ENCODE measurements at places on chromosomes 3 and 15.

- DNase-seq, result no peak
Measured at GRCh38 chr3:191391861-191392808, 61.8 kb upstream of the UTS2B start.

- DNase-seq, result no peak
Measured at GRCh38 chr15:74259292-74259648, 23.1 kb downstream of the CCDC33 start.

DNA sequence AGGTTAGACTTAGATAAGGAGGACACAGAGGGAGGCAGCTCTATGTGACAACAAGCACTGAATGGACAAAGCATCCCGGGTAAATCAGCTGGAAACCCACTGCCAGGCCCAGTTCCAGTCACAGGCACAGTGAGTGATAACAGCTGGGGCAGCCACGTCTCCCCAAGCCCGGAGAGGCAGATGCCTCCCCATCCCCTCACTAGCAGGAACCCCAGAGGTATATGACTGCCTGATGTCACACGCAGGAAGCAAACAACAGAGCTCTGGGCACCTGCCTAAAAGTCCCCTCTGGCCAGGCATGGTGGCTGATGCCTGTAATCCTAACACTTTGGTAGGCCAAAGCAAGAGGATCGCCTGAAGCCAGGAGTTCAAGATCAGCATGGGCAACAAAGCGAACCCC, 18.2 kb downstream of the C15orf62 start:
- no peak for DNase-seq

DNA sequence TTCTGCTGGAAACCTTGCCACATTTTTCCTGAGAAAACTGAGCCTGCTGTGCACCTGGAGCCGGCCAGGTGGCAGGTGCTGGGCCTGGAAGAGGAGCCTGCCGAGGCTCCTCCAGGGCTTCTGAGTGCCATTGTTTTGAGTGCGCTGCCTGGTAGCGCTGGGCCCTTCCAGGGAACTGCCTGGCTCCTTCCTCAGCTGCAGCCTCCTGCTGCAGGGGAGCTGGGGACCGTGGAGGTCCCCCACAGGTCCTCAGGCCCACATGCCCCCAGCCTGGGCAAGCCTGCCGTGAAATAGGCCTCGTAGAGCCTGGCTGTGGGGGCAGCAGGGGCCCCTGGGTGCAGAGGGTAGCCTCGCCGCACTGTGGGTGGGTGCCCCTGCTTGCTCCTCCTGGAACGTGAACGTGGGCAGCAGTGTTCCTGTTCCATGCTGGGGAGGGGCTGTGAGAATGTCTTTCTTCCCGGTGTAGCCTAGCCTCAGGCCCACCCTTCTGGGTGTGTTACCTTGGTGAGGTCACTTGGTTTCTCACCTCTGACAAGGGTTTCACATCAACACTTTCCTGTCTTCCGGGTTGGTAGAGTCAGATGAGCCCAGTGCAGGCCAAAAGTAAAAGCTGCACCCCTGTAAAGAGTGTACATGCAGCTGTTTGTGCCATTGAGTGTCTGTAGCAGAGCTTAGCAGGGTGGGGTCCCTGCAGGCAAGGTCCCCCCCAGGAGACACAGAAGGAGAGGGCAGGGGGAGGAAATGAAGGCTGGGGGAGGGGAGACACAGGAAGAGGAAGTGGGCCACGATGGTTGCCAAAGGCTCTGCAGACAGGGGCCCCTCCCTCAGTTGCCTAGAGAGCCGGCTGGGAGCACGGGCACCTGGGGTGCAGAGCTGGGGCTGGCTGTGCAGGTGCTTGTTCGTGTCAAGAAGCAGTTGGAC, 34.5 kb downstream of the KLF13 start:
- DNase-seq, result no peak

DNA sequence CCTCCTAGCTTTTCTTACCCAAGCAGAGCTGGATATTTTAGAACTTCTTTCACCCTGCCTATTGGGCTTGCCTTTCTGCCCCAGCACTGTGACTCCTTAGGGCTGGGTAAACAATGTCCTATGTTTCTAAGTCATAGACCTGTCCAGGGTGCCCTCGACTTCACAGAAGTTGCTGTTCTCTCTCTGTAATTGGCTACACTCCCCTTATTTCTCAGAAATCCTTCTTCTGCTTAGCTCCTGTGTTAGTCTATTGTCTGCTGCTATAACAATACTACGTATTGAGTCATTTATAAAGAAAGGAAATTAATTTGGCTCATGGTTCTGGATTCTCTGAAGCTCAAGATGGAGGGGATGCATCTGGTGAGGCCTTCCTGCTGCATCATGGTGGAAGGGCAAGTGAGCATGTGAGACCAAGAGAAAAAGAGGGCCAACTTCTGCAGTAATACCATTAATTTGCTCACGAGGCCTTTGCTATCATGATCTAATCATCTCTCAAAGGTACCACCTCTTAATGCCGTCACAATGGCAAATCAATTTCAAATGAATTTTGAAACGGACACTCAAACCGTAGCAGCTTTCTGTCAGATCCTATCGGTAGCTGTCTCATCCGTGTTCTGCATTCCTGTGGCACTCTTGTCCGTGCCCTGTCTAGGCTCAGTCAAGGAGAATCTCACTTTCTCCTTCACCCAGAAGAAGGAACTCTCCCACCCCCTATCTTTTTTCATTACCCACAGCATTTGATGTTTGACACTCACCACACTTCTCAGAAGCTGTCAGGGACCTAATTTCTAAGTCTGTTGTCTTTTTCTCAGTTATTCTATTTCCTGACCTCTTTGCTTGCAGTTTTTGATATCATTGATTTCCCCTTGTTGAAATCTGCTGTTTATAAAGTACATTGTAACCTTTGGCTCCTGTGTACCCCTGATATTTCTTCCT, 22.3 kb upstream of the GPR171 start:
- DNase-seq, result no peak

DNA sequence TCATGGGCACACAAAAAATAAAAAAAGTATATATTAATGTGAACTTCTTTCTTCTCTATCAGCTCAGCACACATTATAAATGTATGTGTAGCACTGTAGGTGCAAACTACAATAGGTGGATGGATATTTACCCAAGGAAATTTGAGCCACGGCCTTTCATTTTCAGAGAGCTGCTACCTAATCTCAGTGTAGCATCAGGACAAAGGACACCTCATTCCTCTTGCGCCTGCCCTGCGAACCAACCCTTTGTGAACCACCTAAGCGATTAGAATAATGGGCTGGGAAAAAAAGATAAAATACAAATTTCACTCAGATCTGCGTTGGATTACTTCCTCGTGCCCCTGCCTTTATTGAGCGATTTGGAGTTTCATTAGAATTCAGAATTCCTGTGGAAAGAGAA, 263.2 kb downstream of the NR2F2 start:
- no peak for DNase-seq

- DNase-seq, result no peak
Measured at GRCh38 chr3:148227534-148227933, 470.2 kb upstream of the AGTR1 start.

- peak; percentile 72 for DNase-seq
Measured at GRCh38 chr15:32669896-32670611, 28.5 kb downstream of the SCG5 start.

- DNase-seq, result no peak
Measured at GRCh38 chr15:26804063-26804804, 31.4 kb upstream of the GABRB3 start.

GRCh38 chr15:68271854-68272471, 5.6 kb upstream of the FEM1B start:
- DNase-seq, result no peak

DNA sequence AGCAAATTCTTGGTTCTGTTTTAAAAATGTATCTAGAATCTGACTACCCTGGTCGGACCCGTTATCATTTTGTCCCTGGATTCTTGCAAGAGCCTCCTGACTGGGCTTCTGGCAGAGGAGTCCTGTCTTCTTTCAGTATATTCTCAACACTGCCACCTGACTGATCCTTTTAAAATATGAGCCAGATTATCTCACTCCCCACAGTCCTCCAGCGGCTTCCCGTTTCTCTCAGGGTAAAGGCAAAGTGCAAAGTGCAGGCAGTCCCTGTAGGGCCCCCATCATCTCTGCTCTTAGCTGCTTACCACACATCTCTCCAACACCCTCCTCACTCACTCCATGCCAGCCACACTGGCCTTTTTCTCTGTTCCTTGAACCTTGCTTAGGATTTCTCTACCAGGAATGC, 28.4 kb downstream of the CRTC3 start:
- DNase-seq, result peak; percentile 77

DNA sequence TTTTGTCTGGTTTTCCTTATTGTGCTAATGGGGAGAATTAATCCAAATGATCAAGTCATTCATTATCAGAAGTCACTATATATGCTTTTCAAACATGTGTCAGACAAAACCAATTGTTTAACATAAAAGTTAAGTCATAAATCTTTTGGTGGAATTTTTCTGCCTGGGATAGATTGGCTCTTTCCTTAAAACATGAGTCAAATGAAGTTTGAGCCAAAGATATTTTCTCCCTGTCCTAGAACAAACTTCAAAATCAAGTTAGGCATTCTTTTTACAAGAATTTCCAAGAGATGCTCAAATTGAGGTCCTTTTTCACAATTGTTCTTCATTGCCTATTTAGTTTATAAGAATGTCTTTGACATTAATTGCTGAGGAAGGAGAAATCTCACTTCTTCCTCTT, 138.3 kb downstream of the UACA start:
- DNase-seq, result no peak

GRCh38 chr3:29864809-29865208, 583.9 kb downstream of the RBMS3 start:
- no peak for DNase-seq

DNA sequence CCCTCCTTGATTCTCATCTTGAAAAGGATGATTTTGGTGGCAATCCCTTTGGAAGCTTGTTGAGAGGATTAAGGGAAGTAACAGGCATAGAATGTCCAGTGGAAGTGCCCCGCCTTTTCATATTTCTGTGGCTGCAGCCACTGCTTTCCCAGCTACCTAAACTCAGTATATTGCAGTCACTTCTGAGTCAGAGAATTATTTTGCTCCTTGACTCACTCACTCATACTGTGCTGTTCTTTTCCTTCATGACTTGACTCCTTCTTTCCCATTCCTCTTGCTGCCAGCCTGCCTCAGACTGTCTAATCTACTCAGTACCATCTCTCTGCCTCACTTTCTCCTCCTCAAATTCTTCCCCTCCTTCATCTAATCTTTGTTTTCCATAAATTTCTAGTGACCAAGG, 26.5 kb upstream of the POLR2M start:
- DNase-seq, result no peak

- DNase-seq, result peak; percentile 9
Measured at GRCh38 chr15:64443747-64444621, 16.4 kb upstream of the ZNF609 start.

DNA sequence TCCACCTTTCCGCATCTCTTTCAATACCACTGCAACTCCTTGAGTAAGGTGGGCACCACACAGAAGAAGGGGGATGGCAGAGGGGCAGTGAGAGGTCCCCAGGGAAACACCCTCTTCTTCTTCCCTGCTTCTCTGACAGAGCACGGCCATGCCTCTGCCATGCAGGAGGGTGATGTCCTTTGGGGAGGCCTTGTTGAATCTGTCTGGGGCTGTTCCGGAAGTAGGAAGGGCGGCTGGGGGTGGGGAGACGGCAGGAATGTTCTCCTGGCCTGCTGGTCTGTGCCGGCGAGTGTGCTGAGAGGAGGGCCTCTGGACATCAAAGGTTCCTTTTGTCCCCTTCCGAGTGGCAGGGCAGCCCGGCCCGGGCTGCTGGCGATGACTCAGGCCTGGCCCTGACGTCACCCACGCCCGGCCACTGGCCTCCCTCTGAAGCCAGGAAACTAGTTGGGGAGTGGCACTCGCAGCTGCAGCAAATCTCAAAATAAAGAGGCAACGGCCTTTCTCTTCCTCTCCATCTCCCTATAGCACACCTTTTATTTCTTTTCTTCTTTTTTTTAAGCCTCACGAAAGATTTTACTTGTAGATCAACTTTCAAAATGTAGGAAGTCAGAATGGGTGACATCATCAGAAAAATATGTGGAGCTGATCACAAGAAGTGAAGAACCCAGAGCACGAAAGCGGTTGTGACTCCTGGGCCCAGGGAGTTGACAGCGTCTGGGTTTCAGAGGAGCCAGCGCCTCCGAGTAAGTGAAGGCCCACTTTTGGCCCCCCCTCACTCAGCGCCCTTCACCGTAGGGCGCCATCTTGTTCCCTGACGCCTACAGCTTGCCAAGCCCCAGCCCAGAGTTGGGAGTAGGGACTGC, at the start of gene ZBTB38:
Gene ZBTB38 (plus strand): TSS at position 443 of the 863 bp plus-strand sequence. CDS start 73,885 bp downstream, outside the sequence.
- DNase-seq, result peak; percentile 95

GRCh38 chr15:69893863-69894262, 203.9 kb downstream of the TLE3 start:
- DNase-seq, result no peak

GRCh38 chr3:128922804-128923459, 43.5 kb downstream of the ACAD9 start:
- no peak for DNase-seq

- DNase-seq, result peak; percentile 46
Measured at GRCh38 chr15:70247281-70247680, 149.6 kb upstream of the TLE3 start.

Measured in sigmoid colon (tissue), 7 donors.